Effector CD8-positive, alpha-beta T cell (primary cell): ENCODE measurements at places on chromosomes 12 and 14.

- no peak for DNase-seq
These were observed 122.1 kb downstream of the PRKD1 start for GRCh38 chr14:29805415-29806123.

DNA sequence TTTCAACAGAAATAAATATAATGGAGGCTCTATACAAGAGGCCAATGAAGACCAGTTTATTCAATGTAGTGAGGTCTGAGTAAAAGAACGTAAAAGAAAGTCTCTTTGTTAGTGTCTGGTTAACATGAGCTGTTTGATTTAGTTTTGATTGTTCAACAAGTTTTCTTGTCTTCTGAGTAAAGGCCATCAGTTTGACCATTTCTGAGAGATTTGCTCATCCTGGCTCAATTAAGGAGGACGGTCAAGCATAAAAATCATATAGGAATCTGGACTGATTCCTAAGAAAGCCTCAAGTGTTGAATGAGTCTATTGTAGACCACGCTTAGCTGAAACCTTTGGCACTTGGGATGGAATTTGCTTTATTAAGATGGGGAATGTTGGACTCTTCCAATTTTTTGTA lies 32.5 kb upstream of the FGF23 start:
- DNase-seq, result no peak

GRCh38 chr14:88750945-88751344 lies 41.8 kb downstream of the EML5 start:
- DNase-seq, result no peak

DNA sequence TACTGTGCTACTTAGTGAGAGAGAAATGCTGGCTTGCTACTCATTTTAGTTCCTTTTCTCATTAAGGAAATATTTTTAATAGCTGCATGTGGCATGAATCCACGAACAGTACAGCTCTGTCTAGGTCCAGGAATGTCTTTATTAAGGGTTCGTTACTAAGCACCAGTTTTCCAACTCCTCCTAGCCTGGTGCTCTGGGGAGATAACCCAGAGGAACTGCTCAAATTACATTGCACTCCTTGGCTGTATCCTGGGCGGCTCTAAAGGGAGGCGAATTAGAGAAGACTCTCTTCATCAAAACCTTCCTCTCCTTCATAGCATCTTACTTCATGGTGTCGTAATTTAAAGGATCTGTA lies 101.3 kb downstream of the PPM1A start:
- DNase-seq, result no peak

DNA sequence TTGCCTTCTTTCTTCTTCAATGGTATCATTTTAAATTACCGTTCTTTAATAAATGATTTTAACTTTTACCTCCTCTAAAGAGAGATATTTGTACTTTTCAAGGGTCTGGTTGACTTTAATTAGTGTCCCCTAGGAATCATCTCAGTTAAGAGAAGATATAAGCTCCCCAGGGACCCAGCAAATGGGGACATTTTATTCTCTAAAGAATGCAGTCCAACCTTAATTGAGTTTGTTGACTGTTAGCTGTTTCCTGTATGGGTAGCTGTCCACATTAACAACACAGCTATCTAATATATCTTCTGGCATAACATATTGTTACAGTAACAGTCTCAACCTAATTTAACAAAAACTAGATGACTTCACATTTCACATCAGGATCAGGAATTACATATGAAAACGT lies 241.6 kb upstream of the NPAS3 start:
- no peak for DNase-seq

GRCh38 chr12:117273091-117273490 lies 82.8 kb upstream of the FBXO21 start:
- DNase-seq, result no peak
